ENCODE measurements at places on chromosomes 3 and 15. TPM values are rescaled to one million over a fixed set of nuclear protein-coding genes. Genes with fewer than 3 reads are reported as not detected.
A peak's percentile ranks its signal among the peaks of the same experiment; 100 is the strongest.

The DAPK2 gene
- total RNA-seq = 5.2 TPM

The ATP2B2 gene
- total RNA-seq = not detected

The RFTN1 gene
- total RNA-seq = 12.3 TPM

The POLQ gene
- 22.2 TPM for total RNA-seq

The HTR3E gene
- total RNA-seq = not detected

The LMOD3 gene
- total RNA-seq = not detected

The SLC9C1 gene
- total RNA-seq = not detected

DNA sequence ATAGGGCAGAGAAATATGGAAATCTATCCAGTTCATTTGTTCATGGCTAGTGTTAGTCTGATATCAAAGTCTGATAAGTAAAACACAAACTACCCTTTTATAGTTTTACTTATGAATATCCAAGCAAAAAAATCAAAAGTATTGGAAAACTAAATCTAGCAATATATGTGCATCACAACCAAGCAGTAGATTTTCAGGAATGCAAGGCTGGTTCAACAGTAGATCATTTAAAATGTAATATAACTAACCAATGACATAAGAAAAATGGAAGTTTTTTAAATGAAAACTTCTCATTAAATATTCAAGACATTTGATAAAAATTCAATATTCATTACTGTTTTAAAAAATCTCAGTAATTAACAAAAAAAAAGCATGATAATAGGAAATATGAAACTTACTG is 12.8 kb upstream of the AQP9 start:
- H3K27ac ChIP-seq = no peak overlapping the region
- no peak overlapping the region for H3K4me3 ChIP-seq
- DNase-seq = no peak
- no peaks in the 10 kb centered on the region for H3K27me3 ChIP-seq
- no peaks in the 10 kb centered on the region for H3K36me3 ChIP-seq

- H3K27me3 ChIP-seq = no peaks in the 10 kb centered on the region
- no peaks in the 10 kb centered on the region for H3K36me3 ChIP-seq
- no peak overlapping the region for H3K4me3 ChIP-seq
- no peak for DNase-seq
- peaks cover 13% of the 10 kb centered on the region for H3K4me1 ChIP-seq
Measured at GRCh38 chr3:130973406-130973805, 53.2 kb downstream of the ASTE1 start.

DNA sequence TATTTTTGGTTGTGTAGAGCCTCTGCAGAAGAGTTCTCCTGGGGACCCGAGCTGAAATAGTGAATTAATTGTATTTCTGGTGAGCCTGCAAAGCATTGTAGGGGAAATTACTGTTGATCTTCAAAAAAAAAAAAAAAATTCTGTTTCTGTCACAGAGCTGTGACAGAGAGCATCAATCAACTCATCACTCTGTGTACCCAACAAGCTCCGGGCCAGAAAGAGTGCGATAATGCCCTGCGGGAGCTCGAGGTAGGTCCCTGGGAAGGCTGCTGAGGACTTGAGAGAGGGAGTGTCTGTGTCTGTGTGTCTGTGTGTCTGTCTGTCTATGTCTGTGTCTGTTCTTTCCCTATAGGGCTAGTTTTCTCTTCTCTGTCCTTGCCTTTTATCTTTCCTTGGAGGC is 294.4 kb upstream of the TPM1 start:
- H3K27ac ChIP-seq = no peak overlapping the region
- H3K36me3 ChIP-seq = no peaks in the 10 kb centered on the region
- H3K4me1 ChIP-seq = peaks cover 16% of the 10 kb centered on the region
- H3K4me3 ChIP-seq = no peak overlapping the region
- H3K27me3 ChIP-seq = no peaks in the 10 kb centered on the region

DNA sequence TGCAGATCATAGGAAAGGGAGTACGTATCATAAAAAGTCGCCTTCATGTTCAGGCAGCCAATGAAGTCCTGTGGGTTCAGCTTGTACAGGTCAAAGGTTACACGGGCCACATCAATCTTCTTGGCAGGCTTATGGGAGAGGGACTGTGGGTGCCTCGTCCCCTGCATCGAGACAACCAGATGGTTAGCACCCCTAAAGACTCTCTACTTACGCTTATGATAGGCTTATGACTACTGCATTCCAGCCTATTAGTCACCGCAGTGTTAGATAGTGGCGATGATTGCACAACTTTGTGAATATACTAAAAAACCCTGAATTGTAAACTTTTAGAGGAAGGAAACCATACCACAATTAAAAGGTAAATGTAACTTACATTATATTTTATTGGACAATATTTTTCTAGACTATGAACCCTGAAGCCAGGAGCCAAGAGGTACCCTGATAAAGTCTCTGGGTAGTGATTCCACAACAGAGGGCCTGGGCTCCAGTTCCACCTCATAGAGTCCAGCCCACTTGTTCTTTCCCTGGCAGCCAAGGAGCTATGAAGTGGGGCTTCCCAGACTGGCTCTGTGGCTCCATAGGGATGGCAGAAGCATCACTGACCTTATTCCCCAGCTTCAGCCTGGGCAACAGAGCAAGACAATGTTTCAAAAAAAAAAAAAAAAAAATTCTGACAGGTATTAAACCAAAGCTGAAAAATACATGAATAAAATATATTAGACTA is 2.5 kb upstream of the FANCD2 start:
- peak overlapping the region; percentile 94 for H3K4me3 ChIP-seq
- H3K27ac ChIP-seq = peak overlapping the region; percentile 30
- no peaks in the 10 kb centered on the region for H3K27me3 ChIP-seq
- peak; percentile 76 for DNase-seq
- H3K4me1 ChIP-seq = peaks cover 27% of the 10 kb centered on the region

DNA sequence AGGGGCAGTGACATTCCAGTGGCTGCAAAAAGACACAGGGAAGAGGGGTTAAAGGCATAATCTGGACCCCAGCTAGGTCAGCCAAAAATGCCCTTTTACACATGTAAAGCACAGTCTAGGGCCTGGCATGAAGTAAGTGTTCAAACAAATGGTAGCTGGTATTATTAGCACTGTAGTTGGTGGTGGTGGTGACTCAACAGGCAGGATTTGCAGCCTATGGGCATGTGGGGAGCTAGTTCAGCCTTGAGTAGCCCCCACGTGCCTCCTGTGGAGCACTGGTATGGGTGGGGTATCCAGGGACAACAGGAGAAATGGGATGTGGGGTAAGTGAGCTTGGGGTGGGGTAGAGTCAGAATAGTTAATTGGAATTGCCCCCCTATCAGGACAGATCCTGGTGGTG is 27.6 kb downstream of the DNASE1L3 start:
- no peak overlapping the region for H3K4me3 ChIP-seq
- DNase-seq = no peak
- no peaks in the 10 kb centered on the region for H3K27me3 ChIP-seq
- no peak overlapping the region for H3K27ac ChIP-seq
- H3K4me1 ChIP-seq = peaks cover 26% of the 10 kb centered on the region
- no peaks in the 10 kb centered on the region for H3K36me3 ChIP-seq

DNA sequence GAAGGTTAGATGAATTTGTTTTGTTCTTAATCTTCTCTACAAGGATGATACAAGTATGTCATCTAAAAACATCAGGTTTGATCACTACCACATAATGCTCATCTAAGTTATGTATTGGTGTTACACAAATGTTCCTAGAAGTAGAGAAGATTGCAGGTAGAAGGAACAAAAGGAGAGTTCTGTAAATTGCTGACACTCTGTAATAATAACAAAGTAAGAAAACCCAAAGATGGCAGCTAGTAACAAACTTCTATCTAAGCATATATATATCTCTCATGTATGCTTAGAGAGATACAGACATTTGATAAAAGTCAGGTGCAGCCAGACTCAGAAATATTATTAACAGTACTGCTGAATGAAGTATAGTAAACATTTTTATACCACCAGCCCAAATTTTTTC is 20.2 kb upstream of the CFAP44 start:
- H3K4me3 ChIP-seq = no peak overlapping the region
- H3K36me3 ChIP-seq = peaks cover 21% of the 10 kb centered on the region

GRCh38 chr3:41710646-41711388 is 251.1 kb downstream of the ULK4 start:
- DNase-seq = peak; percentile 34
- H3K27ac ChIP-seq = no peak overlapping the region
- no peaks in the 10 kb centered on the region for H3K36me3 ChIP-seq

DNA sequence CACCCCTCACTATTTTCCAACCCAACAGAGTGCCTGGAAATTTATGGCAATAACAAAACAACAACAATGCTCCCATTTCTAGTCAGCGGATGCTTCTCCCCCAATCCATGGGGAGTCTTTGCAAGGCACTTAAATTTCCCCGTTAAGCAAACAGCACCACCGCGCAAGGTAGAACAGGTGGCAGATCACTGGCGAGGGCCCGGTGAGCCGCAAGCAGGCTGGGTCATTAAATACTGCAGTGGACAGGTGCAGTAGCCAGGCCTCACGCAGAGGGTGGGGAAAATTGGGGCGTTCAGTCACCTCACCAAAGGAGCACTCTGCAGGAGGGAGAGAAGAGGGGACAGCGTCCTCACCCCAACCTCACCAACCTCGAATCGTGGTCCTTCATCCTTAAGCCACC is 147.5 kb downstream of the NTRK3 start:
- H3K4me3 ChIP-seq = no peak overlapping the region
- DNase-seq = no peak
- no peak overlapping the region for H3K27ac ChIP-seq
- H3K4me1 ChIP-seq = no peaks in the 10 kb centered on the region

DNA sequence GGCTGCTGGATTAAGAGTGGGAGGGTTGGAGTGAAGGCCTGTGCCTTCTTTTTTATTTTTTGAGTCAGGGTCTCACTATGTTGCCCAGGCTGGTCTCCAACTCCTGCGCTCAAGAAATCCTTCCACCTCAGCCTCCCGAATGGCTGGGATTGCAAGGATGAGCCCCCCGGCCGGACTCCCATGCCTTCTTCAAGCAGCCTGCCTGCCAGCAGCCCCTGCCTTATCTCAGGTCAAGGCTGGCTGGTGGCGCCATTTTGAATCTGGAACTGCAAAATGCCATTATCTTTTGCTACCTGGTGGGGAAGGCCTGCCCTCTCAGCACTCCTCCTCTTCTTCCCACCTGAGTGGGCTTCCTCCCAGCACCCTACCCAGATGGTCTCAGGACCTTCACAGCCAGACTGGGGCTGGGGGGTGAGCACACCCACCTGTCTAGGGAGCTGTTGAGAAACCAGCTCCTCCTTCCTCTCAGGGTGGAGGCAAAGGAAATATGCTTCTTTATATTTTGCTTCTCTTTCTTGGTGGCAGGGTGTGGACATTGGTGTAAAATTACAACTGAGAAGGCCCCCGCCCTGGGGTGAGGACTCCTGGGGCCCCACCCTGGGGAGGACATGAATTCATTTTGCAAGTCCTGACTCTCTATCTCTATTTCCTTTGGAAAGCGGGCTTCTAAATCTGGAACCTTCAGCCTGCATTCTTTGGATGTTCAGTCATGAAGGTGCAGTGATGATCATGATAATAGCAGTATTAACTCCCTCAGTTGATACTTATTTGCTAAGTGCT is 7.7 kb upstream of the FLNB start:
- H3K27ac ChIP-seq = peak overlapping the region; percentile 92
- H3K4me1 ChIP-seq = peaks cover 49% of the 10 kb centered on the region
- no peak overlapping the region for H3K4me3 ChIP-seq
- DNase-seq = peak; percentile 89
- H3K27me3 ChIP-seq = no peaks in the 10 kb centered on the region

DNA sequence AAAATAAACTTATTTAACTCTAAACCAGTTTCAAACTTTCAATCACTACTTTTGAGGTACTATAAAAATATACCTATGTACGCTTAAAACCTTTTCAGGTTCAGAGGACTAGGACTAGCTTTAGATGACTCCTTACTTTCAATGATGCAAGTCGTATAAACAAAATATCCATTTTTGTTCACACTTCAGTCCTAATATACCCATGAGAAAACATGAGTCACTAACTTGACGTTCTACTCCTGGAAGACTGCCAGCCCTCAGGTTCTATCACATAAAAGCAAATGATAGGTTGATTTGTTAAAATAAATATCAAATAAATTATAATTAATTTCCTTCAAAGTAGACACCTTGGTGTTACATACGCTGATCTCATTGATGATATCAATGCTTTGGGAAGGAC is 10.6 kb upstream of the P3H2 start:
- no peaks in the 10 kb centered on the region for H3K36me3 ChIP-seq
- DNase-seq = peak; percentile 82
- H3K4me1 ChIP-seq = no peaks in the 10 kb centered on the region
- no peak overlapping the region for H3K27ac ChIP-seq
- H3K27me3 ChIP-seq = no peaks in the 10 kb centered on the region

DNA sequence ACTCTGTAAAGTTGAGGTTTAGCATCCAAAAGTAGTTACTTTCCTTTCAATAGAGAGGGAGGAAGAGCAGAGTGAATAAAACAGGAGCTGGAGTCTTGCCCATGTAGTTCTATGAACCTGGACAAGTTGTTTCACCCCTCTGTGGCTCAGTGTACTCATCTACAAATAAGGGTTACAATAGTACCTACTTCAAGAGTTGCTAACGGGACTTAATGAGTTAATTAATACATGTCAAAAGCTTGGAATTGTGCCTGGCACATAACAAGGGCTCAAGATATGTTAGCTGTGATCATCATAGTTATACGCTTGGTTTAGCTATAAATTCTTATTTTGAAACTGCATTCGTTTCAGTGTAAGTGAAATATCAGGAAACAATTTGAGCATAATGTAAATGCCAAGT is 388.5 kb upstream of the THBS1 start:
- peaks cover 85% of the 10 kb centered on the region for H3K4me1 ChIP-seq
- peak overlapping the region; percentile 69 for H3K27ac ChIP-seq
- no peaks in the 10 kb centered on the region for H3K36me3 ChIP-seq
- DNase-seq = no peak
- no peaks in the 10 kb centered on the region for H3K27me3 ChIP-seq

DNA sequence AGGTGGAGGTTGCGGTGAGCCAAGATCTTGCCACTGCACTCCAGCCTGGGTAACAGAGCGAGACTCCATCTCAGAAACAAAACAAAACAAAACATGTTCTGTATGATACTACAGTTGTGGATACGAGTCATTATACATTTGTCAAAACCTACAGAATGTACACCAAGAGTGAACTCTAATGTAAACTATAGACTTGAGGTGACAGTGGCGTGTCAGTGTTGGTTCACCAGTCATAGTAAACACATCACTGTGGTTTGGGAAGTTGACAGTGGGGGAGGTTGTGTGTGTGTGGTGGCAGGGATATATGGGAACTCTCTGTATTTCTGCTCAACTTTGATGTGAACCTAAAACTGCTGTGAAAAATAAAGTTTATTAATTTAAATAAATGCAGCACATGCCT is 33.0 kb upstream of the GNB5 start:
- H3K4me1 ChIP-seq = no peaks in the 10 kb centered on the region
- no peak overlapping the region for H3K4me3 ChIP-seq
- no peaks in the 10 kb centered on the region for H3K27me3 ChIP-seq
- peaks cover 30% of the 10 kb centered on the region for H3K36me3 ChIP-seq
- H3K27ac ChIP-seq = peak overlapping the region; percentile 34

- H3K36me3 ChIP-seq = no peaks in the 10 kb centered on the region
- no peak overlapping the region for H3K4me3 ChIP-seq
- peak; percentile 11 for DNase-seq
- H3K27me3 ChIP-seq = no peaks in the 10 kb centered on the region
Measured at GRCh38 chr3:148226246-148226645, 471.5 kb upstream of the AGTR1 start.

DNA sequence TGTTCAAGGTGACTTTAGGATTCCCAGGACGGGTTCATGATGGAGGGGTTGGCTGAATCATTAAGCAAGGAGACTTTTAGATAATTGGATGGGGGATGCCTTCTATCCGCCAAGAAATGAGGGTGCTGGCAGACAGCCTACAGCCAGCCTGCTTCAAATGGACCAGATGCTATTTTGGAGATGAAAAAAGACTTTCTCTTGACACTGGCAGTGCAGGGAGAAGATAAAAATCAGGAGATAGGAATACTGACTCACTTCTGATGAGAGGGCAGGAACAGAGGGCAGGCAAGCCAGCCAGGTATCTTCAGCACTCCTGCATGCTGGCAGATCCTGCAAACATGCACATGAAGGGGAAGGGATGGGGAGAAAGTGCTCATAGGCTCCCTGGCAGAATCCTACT is 7.7 kb upstream of the SYN2 start:
- H3K27ac ChIP-seq = no peak overlapping the region
- no peak overlapping the region for H3K4me3 ChIP-seq
- DNase-seq = no peak
- H3K36me3 ChIP-seq = no peaks in the 10 kb centered on the region

All from PC-3 (cell line).